ENCODE measurements at places on chromosomes 12 and 14.

DNA sequence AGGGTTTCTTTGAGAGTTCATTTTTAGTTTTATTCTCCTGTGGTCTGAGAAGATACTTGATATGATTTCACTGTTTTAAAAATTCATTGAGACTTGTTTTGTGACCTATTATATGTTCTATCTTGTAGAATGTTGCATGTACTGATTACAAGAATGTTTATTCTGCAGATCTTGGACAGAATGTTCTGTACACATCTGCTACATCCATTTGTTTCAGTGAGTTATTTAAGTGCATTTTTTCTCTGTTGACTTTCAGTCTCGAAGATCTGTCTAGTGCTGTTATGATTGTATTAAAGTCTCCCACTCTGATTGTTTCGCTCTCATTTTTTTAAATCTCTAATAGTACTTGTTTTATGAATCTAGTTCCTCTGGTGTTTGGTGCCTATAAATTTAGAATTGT, 1319.8 kb downstream of the TMEM121 start:
- DNase-seq, result no peak

- no peak for DNase-seq
Measured at GRCh38 chr14:104080376-104081260, 4.9 kb upstream of the ASPG start.

DNA sequence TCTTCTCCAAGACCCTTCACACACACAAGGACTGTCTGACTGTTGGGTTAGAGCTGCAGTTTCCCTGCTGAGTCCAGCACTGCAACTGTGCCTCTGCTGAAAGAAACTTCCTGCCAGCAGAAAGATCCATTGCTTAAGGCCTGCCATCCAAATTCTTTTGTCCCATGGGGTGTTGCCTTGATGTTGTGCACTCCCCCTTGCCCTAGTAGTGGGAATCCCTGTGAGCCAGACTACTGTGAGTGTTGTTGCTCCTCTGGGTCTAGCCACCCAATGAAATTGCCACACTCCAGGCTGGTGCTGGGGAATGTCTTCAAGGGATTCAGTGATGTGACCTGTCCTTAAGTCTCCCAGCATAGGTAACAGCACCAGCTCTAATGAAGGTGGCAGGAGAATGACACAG, 166.6 kb upstream of the PDE3A start:
- no peak for DNase-seq

- DNase-seq, result no peak
Measured at GRCh38 chr12:28933864-28934527, 215.1 kb upstream of the FAR2 start.

GRCh38 chr12:59874781-59875180, 279.0 kb downstream of the SLC16A7 start:
- DNase-seq, result no peak

- DNase-seq, result no peak
Measured at GRCh38 chr12:52041695-52042123, 9.5 kb upstream of the NR4A1 start.

GRCh38 chr14:34668111-34668510, 38.2 kb upstream of the SNX6 start:
- DNase-seq, result no peak

DNA sequence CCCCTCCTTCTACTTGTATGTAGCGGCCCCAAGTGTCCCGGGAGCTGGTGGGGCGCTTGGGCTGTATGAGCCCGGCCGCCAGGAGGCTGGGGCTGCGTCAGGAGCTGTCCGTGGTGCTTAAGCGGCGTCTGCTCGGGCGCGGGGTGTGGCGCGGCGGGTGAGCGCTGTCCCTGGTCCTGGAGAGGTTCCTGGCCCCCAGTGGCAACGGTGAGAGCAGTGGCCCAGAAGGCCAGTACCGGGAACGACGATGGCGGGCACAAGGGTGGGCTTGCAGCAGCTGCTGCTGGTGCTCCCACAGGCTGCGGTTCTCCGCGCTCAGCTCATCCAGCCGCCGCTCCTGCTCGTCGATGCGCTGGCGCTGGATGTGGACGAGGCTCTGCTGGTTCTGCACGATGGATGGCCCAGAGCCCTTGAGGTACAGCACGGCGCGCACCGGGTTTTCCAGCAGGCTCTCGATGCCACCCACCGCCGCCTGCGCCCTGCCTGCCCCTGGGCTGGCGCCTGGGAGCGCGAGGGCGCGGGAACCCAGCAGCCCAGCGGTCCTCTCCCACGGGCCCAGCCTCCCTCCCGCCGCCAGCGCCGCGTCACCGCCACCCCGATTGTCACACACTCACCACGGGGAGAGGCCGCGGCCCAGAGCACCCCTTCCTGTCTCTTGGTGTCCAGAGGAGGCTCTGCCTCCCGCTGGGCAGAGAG, 41.9 kb upstream of the FKBP4 start:
- peak; percentile 78 for DNase-seq

DNA sequence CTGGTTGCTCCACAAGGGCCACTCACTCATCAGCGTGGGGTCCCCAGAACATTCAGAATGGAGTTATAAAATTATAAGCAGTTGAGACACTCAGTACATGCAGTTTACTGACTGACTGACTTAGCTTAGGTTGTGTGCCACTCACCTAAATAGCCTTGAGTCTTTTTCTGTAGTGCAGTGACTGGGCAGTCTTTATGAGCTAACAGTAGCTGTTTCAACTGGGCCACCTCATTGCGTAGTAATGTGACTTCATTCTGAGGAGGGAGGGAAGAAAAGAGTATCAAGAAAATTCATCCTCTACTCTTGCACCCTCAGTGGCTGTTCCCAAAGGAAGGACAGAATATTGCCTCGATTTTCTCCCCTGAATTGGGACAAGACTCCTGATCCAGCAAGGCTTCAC, 15.8 kb upstream of the NPFF start:
- no peak for DNase-seq

DNA sequence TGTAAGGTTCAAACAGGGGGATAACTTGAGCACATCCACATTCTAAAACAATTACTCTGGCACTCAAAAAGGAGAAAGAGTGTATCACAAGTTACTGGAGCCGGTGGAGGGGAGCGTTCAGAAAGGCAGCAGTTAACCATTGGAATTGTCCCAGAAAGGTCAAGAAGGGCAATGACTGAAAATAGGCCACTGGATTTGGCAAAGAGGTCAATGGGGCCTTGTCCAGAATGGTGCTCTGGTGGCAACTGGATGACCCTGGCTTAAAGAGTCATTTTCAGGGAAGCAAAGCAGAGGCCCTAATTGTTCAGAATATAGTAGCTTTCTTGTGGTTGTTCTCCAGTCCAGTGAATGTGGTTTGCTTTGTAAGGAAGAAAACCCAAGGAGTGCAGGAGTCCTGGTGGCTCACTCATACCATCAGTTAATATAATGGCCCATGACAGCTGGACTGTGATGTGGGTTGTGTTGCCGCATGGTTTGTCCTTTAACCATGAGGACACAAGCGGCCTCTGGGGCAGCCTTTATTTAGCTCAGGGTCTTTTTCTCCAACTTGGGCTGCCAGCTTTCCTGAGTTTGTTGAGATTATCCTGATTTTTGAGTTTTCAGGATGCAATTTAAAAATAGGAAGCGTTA, 142.8 kb upstream of the PELI2 start:
- no peak for DNase-seq

GRCh38 chr14:95875831-95876760, 536 bp upstream of the TUNAR start:
- no peak for DNase-seq

Data from activated T-helper 1 cell treated with anti-CD3 and anti-CD28 coated beads, Interleukin-12 subunit alpha, Interleukin-12 subunit beta, Interleukin-2, Interleukin-4 antibody, amounts not matched to agents 30 ng/mL and 10 ng/mL and 1 ng/mL, durations not matched to agents 14 hours and 24 hours and 36 hours (primary cell).